Fibroblast of villous mesenchyme (primary cell): ENCODE measurements at places on chromosomes 6 and 20. TPM values are rescaled to one million over a fixed set of nuclear protein-coding genes. Genes with fewer than 3 reads are reported as not detected.

Gene OOEP
- total RNA-seq, result under 0.01 and 0.32 TPM in 2 replicates

Gene SDCBP2
- 0.43 and 1.3 TPM in 2 replicates for total RNA-seq

Gene GJA10
- total RNA-seq, result not detected in 2 replicates

Gene CDC5L
- total RNA-seq, result 17.7 and 24.2 TPM in 2 replicates

Gene GJE1
- not detected in 2 replicates for total RNA-seq
